ENCODE measurements at places on chromosomes 2 and 18.

- DNase-seq: no peak
Measured at GRCh38 chr2:151729837-151730236, 4.4 kb downstream of the NEB start.

DNA sequence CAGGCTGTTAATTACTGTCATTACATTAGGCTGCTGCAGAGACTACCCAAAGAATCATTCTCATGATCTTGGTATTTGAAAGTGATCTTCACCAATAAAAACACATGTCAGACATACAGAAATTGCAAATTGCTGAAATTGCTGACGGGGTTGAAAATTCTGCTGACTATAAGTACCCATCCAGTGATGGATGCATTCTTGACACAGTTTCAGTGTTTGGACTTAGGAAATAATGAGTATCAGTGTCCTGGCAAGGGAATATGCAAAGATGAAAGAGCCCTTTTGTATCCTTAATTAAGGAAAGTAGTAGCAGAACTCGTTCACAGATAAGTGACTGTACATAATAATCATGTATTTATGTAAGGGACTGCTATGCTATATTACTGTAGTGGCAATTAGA is 221.1 kb upstream of the ATP5MC3 start:
- DNase-seq: no peak

DNA sequence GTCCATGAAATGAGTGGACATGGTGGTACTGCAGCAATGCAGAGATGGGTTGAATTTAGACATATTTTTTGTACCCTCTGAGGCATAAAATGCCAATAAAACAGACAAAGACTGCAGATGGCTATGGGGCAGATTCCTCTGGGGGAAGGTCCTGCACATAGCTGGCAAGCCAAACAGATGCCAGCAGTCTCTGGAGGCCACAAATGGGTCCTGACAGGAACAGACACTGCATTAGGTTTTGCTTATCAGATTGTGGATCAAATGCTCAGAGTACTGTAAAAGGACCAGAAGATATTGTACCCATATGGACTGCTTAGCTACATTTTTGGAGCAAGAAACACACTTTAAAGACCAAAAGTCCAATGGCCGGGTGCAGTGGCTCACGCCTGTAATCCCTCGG is 40.9 kb upstream of the ORC2 start:
- DNase-seq: no peak

DNA sequence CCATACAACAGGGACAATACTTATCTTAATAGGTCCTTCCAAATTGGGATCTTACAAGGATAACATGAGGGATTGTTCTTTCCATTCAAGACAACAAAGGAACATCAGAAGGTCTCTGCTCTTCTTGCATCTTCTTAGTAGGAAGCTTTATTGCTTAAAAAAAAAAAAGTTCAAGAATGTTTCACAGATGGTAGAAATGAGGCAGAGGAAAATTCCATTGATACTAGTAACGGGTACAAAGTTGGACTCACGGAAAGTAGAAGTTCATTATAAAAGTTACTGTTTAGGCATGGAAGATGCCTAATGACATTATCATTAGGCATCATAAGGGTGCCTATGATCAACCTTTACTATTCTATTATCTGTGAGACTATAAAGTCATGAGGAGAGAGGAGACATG is 136.2 kb downstream of the LAMA3 start:
- DNase-seq: no peak

GRCh38 chr2:236026841-236027240 is 141.3 kb downstream of the GBX2 start:
- DNase-seq: peak; percentile 8

- no peak for DNase-seq
Measured at GRCh38 chr2:234836271-234836670, 115.5 kb upstream of the SH3BP4 start.

DNA sequence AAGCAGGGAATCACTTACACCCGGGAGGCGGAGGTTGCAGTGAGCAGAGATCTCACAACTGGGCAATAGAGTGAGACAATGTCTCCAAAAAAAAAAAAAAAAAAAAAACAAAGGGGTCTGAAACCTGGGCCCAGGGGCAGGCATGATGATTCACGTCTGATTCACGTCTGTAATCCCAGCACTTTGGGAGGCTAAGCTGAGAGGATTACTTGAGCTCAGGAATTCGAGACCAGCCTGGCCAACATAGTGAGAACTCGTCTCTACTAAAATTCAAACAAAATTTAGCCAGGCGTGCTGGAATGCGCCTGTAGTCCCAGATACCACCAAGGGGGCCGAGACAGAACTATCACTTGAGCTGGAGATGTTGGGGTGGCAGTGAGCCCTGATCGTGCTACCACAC is 30.3 kb downstream of the TEX44 start:
- DNase-seq: peak; percentile 71

- DNase-seq: no peak
Measured at GRCh38 chr2:64211276-64211921, 67.2 kb upstream of the PELI1 start.

GRCh38 chr2:70766357-70767078 is 1.5 kb downstream of the ADD2 start:
- no peak for DNase-seq

GRCh38 chr2:32783933-32784332 is 156.1 kb downstream of the TTC27 start:
- DNase-seq: no peak

- DNase-seq: no peak
Measured at GRCh38 chr2:61471905-61472805, 1.3 kb upstream of the USP34 start.

DNA sequence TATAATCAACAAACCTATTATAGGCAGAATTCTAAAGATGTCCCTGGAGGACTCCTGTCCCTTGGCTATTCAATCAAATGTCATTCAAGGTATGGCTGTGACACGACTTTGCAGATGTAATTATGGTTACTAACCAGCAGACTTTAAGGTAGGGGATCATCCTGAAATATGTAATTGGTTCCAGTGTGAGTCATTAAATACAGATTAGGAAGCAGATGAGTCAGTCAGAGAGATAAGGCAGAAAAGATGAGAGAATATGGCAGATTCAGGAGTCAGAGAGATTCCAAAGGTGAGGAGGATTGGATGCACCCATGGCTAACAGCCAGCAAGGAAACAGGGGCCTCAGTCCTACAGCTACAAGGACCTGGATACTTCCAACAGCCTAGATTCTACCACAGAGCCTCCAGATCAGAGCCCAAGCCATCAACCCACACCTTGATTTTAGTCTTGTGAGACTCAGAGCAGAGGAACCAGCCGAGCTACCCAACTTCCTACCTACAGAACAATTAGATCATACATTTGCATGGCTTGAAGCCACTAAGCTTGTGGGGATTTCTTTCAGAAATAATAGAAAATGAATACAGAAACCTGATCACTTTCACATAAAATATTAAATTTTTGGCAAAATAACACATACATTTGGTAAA is 11.2 kb upstream of the PROM2 start:
- no peak for DNase-seq

DNA sequence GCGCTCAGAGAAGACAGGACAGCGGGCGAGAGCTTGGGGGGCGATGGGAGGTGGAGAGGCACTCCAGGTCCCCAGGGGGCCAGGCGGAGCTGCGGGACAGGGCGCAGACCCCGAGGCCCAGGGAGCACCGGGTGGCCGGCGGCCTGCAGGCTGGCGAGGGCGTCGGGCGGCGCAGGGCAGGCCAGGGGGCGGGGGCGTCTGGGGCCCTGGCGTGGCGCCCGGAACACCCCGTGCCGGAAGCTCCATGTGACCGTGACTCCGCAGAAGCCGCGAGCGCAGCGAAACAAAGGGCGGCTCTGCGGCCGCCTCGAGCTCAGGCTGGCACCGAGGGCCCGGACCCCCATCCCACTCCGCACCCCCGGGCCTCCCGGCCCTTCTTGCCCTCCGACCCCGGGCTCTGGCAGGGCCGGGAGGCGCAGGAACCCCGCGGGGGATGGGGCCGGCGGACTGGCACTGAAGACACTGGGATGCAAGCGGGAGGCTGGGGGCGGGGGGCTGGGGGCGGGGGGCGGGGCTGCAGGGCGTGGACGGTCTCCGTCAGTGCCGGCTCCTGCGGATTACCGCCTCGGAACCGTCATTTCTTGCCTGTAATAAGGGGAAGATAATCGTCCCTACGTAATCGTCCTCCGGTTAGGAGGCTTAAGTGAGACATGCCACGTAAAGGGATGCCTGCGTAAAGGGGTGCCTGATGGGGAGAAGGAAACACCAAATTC is 19.1 kb downstream of the SH2D6 start:
- peak; percentile 87 for DNase-seq

GRCh38 chr18:31738460-31739407 is 21.9 kb downstream of the SLC25A52 start:
- DNase-seq: no peak

All from MG63 (cell line).